ENCODE measurements at places on chromosomes 7 and 10.

- DNase-seq = peak; percentile 33
Measured at GRCh38 chr7:143408686-143409561, at the start of gene EPHA1. Gene EPHA1 (minus strand): TSS chr7:143408856. CDS start chr7:143408805, 51 bp downstream.

- no peak for DNase-seq
Measured at GRCh38 chr10:86644152-86644793, 10.1 kb upstream of the OPN4 start.

DNA sequence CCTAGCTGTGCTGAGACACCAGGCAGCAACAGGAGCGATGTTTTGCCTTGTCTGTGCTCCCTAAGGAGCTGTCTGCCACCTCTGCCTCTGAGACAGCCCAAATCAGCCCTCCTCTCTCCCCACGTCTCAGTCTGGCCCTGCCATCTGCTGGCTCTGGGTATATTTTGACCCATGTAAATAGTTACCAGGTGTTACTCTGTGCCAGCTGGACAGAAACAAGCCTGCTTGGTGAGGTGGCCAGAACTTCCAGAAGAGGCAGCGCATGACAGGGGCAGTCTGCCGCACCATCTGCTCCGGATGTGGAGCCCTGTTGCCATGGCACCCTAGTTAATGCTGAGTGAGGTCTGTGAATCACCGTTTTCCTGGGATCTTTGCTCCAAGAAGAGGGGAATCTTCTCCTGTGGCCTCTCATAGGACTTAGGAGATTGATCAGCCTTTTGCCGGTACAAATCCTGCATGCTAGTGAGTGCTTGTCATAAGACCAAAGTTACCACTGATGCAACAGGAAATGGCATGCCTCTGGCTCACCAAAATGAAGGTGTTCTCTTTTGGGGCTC lies 31.8 kb downstream of the GSTO2 start:
- DNase-seq = peak; percentile 87

DNA sequence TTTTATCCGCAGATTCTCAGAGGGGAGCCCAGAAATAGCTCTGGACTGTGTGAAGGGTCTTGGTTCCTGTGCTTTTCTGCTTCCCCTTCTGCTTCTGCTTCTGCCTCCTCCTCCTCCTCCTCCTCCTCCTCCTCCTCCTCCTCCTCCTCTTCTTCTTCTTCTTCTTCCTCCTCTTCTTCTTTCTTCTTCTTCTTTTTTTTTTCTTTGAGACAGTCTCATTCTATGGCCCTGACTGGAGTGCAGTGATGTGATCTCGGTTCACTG lies 11.6 kb downstream of the PDZD7 start:
- DNase-seq = no peak
